Caudate nucleus (tissue), 63 donors: ENCODE measurements at places on chromosomes 1 and 21.

DNA sequence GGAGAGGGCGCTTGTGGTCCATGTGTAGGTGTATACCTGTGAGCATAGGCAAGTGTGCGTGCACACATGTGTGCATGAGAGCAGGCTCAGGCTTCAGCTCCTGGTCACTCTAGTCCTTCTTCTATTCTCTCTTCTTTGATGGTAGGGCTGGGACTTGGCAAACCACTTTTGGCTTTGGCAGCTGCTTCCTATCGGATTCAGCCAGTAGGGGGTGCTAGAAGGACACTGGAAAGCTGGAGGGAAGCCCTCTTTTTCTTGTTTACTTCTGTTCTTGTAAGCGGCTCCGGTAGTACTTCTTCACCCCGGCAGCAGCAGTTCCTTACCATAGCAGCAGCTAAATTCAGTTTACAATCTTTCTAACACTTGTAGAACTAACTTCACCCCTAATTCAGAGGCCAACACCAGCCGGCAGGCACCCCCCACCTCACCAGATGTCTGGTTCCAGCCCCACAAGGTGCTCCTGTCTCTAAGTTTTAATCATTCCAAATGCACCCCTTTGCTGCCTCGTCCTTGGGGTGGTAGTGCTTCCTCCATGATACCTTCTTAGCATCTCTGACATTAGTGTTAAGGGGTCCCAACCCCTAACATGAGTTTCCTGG lies 25.1 kb downstream of the NENF start:
- peak; percentile 31 for DNase-seq

DNA sequence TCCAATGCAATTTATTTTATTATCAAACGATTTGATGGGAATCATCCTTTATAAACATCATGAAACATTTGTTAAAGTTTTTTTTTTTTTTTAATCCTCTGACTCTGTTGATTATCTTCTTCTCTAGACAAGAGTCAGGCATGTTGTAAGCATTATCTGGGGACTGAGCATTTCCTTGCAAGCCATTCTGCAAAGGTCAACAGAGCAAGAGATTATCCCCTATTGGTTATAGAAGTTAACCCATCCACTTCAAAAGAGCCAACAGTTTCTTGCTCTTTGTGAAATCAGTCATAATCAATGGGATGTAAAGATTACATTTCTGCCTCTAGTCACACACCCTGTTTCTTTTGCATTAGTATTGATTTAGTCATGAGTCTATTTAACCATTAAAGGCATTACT lies 368.8 kb upstream of the ADGRL4 start:
- DNase-seq = no peak

DNA sequence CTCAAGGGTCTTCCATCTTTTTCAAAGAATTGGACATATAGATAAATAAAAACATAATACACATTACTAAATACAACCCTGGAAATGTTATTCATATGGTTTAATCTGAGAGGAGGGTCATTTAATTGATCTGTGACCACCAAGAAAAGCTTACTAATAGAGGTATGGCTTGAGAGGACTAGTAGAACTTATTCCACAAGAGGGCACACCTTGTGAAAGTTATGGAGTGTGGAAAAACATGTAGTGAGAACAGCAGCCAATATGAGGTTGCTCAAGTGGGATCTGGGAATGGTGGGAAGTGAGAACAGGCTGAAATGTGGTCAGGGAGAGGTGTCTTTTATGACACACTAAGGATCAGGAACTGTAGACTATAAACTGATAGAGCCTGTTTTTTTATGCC lies 973.5 kb upstream of the B3GALT2 start:
- no peak for DNase-seq

- no peak for DNase-seq
Observed at GRCh38 chr1:176187001-176187400, 20.1 kb downstream of the COP1 start.

DNA sequence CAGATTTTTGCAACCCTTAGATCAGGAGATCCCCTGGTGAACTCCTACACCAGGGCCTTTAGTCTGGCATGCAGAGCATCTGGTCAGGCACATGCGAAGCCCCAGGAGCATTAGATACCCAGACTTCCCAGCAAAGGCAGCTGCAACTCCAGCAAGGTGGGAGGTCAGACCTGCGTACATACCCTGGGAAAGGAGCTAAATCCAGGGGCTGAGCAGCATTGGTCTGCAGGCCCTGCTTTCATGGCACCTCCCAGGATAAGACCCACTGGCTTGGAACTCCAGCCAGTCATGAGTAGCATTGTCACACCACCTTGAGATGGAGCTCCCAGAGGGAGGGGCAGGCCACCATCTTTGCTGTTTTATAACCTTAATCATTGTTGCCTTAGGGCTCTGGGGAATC lies 92.3 kb downstream of the KCNT2 start:
- DNase-seq = no peak

DNA sequence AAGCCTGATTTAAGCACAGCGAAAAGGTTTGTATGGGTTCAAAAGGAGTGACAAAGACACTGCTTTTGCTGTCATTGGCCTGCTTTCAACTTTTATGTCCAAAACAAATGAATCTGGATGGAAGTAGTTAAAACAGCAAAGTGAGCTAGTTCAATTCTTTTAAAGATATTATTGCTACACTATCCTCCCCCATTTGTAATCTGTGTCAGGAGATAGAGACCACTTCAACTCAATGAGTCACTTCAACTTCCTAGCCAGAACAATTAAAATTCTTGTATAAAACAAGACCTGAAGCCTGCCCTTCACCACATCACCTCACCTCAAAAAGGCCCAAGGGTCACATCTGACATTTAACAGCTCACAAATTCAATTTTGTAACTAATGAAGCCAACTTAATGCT lies 364.1 kb upstream of the LYPLAL1 start:
- no peak for DNase-seq

GRCh38 chr1:183583466-183583865 lies 6.8 kb downstream of the NCF2 start:
- DNase-seq = no peak

- no peak for DNase-seq
Observed at GRCh38 chr1:60118085-60118484, 44.5 kb upstream of the C1orf87 start.

- DNase-seq = no peak
Observed at GRCh38 chr1:35278886-35279554, 10.5 kb downstream of the ZMYM4 start.

DNA sequence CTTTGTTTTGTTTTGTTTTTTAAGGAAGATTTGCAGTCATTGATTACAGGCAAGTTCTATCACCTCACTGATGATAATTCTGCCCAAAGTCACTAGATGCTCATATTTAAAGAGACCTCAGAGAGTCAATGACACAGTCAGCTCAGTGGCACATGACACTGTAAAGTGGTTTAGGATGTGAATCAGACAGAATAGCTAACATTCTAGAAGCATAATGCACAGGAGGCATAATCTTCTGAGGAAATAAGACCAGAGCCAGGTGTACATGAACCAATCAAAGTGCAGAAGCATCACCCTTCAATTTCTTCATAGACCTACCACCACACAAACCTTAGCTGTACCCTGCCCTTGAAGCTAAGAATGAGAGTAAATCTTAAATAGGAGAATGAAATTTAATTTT lies 268.5 kb downstream of the BRINP2 start:
- DNase-seq = no peak

- DNase-seq = no peak
Observed at GRCh38 chr1:226633541-226634165, 85.1 kb downstream of the STUM start.
